ENCODE measurements at places on chromosomes 3 and 15.

DNA sequence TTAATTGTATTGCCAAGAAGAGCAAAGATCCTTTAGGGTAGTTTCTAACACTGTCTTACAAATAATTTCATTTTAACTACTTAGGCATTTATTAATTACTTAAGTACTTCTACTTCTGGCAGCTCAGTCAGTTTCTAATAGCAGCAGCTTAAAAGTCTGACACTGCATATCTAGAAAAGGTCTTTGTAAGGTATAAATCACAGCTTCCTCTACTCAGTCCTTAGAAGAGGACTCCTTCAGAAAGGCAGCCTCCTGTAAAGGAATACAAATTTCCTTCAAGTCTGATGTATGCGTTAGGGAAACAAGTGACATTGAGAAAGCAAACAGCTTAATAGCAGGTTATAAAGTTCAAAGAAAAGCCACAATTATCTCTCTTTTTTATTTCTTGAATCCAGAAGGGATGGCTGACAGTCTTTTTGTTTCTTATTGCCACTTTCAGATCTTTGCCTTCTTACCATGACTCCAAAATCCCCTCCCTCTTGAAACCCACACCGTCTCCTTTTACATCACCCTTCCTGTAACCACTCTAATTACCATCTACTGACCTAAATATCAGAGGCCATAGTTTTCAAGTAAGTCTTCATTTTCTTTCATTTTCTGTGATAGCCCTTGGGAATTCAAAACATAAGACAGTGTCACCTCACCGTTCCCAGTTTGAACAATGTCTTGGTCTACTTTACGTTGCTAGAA lies 109.5 kb downstream of the CGGBP1 start:
- no peak for DNase-seq

GRCh38 chr15:58227706-58228543 lies 89.7 kb downstream of the AQP9 start:
- DNase-seq, result peak; percentile 61

GRCh38 chr15:31077941-31078340 lies 23.6 kb downstream of the TRPM1 start:
- DNase-seq, result no peak

GRCh38 chr3:50545781-50546180 lies 21.8 kb downstream of the C3orf18 start:
- DNase-seq, result no peak

DNA sequence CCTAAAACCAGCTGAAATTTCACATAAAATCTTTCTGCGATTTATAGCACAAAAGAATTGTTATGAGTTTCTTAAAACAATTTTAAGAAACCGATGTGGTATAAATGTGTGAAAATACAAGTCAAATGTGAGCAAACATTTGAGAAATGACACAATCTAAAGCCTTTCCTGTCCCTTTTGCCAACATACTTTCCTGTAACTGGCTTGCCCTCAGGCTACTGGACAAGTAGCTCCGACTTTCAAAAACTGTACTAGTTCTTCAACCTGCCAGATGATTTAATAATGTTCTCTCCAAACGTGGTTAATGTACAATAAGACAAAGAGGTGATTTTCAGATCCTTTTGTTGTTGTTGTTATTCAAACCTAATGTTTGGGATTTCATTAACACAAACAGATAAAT lies 105.9 kb upstream of the ARHGEF26 start:
- no peak for DNase-seq

GRCh38 chr15:91099616-91099994 lies 452 bp upstream of the SV2B start:
- DNase-seq, result peak; percentile 65

- DNase-seq, result no peak
These were observed 8.7 kb upstream of the P2RY12 start for GRCh38 chr3:151393146-151393830.

DNA sequence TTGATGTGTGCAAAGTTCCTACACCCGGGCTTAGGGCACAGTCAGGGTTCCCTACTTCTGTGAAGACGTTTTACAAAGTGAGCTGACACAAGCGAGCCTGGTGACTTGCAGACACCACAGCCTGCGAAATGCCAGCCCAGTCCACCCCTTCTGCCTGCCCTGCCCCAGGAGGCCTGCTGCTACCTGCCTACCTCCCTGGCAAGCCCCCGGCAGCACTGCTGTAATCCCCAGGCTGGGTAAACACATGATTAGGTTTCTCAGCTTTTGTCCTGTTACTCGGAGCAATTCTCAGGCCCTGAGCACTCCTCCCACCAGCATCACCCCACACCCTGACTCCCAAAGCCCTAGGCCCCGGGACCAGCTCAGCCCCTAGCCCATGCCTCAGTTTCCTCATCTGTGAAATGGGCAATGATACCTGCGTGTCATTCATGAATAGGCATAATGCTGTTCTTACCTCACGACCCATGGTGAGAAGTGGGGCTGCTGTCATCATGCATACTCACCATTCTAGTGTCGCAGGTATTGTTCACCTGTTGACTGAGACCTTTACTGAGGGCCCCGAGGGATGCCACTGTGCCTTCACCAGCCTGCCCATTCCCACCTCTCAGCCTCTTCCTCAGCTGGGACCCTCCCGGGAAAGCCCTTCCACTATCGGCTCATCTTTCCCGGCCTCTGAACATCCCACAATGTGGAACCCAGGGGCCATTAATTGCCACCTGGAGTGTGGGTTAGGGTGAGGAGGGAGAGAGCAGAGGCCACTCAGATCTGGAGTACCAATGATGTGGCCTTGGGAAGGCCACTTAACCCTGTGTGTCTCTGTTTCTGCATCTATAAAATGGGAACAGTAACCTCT lies 31.5 kb upstream of the SLC6A6 start:
- DNase-seq, result no peak

GRCh38 chr3:85342915-85343314 lies 384.1 kb downstream of the CADM2 start:
- DNase-seq, result no peak

DNA sequence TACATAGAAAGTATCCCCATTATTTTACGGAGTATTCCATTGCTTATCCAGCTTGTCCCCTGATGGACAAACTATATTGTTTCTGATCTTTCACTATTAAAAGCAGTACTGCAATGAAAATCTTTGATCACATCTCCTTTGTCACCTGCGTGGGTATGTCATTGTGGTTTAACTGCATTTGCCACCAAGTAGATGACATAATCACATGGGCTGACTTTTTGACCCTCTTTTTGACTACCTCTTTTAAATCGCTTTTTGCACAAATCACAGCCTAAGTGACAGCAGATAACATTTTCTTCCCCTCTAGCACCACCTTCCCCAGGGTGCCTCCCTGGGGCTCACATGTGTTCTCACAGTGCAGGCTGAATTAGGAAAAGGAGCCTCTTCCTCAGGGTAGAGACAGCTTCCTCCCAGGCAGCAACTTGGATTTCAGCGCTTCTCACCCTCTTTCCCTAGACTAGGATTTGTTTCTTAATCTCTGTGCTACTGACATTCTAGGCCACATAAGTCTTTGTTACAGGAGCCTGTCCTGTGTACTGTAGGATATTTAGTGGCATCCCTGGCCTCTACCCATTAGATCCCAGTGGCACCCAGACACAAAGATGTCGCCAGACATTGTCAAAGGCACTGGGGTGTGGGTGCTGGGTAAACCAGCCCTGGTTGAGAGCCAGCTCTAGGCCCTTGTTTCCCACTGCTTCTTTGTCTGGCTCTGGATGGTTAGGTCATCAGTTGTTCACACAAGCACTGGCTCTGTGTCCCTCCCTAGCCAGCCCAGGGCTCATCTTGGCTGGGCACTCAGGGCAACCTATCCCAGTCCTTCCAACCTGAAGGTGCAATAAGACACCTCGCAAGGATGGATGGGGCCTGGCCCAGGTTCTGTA lies 1.3 kb upstream of the RBP1 start:
- DNase-seq, result no peak

GRCh38 chr3:59644479-59645402 lies 594.9 kb upstream of the CFAP20DC start:
- no peak for DNase-seq

- DNase-seq, result no peak
These were observed 71.1 kb downstream of the MRPL46 start for GRCh38 chr15:88395872-88396781.

DNA sequence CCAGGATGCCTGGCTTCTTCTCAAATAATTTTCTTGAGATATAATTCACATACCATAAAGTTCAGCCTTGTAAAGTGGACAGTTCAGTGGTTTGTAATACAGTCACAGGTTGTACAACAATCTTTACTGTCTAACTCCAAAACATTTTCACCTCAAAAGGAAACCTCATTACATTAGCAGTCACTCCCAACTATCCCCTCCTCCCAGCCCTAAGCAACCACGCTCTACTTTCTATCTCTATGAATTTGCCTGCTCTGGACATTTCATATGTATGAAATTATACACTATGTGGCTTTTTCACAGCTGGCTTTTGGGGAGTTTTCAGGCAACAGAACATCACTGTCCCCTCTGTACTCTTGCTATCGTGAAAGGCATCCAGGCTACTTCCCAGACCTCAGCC lies 17.5 kb downstream of the TGM5 start:
- DNase-seq, result no peak

- DNase-seq, result no peak
These were observed 28.3 kb downstream of the SLC2A2 start for GRCh38 chr3:170997961-170998913.

DNA sequence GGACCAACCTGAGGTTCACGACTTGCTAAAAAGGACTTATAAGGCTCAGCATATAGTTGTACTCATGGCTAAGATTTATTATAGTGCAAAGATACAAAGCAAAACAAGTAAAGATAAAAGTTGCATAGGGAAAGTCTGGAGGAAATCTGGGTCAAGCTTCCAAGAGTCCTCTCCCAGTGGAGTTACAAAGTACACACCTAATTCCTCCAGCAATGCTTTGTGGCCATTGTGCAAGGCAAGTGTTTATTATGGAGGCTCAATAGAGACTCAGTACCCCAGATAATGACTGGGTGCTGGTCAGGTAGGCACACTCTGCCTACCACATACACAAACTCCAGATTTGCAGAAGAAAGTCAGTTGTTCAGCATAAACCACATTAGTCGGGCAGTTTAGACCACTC lies 22.9 kb downstream of the LNP1 start:
- DNase-seq, result no peak

- no peak for DNase-seq
These were observed 296.7 kb downstream of the PTPRG start for GRCh38 chr3:61858054-61858453.

GRCh38 chr15:56683908-56684307 lies 49.4 kb downstream of the ZNF280D start:
- no peak for DNase-seq

- no peak for DNase-seq
These were observed 374.3 kb upstream of the TGFBR2 start for GRCh38 chr3:30232142-30232541.

DNA sequence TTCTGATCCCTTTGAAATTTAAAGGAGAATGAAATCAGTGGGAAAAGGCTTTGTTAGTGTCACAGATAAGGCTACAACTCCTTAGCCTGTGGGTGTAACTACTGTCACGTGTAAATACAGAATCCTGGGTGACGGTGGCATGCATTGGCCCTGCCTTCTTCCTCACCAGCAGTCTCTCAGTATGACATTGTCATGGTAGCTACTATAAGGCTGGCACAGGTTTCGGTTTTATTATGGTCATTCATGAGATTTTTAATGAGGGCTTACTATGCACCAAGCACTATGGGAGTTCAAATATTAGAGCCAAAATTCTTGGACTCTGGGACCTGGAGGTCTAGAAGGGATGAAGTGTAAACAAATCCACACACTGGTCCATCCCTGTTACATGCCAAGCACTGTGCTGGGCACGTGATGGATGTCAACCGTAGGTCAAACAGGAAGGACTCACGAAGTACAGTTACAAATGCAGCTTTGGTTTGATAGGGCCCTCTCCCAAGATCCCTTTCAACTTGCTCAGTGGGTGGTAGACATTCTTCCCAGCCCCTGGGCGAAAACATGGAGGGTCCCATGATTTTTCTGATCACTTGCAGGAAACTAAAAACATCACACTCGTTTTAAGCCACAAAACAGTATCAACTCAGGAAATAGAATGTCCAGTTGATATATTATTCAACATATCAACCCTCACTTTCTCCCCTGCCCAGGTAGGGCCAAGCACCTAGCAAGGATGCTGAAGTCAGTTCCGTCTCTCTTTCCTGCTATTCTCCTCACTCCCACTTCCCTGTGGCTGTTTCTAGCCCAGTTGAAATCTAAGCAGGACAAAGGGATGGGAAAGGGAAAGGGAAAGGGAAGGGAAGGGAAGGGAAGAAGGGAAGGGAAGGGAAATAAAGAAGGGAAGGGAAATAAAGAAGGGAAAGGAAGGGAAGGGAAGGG lies 25.3 kb downstream of the BFSP2 start:
- DNase-seq, result no peak

DNA sequence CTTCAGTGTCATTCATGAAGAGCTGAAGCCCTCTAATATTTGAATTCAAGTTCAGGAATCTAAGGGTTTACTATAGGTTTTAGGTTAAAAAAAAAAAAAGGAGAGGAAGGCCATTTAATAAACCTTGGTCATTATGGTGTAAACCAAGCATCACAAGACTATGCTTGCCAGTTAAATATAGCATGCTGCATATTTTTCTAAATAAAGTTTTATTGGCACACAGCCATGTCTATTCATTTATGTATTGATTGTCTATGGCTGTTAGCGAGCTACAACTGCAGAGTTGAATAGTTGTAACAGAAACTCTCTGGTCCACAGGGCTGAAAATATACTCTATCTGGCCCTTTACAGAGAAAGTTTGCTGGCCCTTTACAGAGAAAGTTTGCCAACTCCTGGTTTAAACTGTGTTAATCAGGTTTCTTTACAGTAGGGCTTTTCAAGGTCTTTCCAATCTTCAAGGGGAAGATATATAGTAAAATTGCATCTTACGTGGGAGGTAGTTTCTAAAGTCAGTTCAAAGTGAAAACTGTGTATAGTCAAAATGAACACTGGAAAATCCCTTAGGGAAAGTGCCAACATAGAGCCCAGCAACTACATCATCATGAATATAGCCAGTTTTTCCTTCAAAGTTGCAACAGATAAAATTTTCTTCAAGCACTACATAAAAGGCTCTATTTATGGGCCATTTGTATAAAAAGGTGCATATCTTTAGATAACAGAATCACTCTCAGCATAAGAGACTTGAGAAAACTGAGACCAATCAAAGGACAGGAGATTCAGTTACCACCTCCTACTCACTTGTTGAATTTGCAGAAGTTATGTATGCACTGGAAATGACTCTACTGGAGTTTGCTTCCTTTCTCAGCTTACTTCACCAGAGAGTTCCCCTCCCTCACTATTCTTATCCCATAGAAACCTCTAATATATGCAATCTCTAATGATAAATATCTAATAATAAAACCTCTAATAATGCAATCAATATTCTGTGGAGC lies 49.7 kb upstream of the FRMD4B start:
- DNase-seq, result no peak

All from activated CD4-positive, alpha-beta T cell treated with anti-CD3 and anti-CD28 coated beads, Interleukin-2, amount 50 U/mL, for 4 hours (primary cell).